ENCODE measurements at places on chromosomes 11 and 22.
A peak's percentile ranks its signal among the peaks of the same experiment; 100 is the strongest.

DNA sequence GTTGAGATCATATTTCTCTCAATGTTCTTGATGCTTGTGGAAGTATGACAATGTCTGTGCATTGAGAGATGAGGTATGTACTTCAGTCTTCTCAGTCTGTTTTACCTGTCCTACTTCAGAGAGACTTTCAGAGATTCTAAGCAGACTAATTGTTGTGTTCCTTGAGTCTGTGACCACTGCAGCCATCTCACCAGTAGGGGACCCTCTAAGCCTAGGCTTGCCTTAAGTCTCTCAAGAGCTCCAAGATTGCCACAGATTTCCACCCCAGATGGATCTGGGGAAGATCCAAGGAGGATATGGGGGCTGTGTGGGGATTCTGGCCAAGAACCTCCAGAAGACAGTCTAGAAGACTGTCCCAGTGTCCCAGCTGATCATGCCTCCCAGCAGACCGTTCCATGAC is 179.9 kb upstream of the PLET1 start:
- peak; percentile 69 for DNase-seq

GRCh38 chr11:73235236-73235786 is 17.2 kb downstream of the P2RY2 start:
- DNase-seq = no peak

GRCh38 chr11:118531597-118532084 is 649 bp downstream of the TMEM25 start:
- no peak for DNase-seq

GRCh38 chr11:123354371-123354975 is 75.6 kb upstream of the GRAMD1B start:
- no peak for DNase-seq

- no peak for DNase-seq
Observed at GRCh38 chr11:82560836-82561235, 172.8 kb downstream of the FAM181B start.

GRCh38 chr11:63535734-63536133 is 874 bp upstream of the PLAAT4 start:
- no peak for DNase-seq

GRCh38 chr11:69159150-69159852 is 3.6 kb downstream of the SMIM38 start:
- no peak for DNase-seq

DNA sequence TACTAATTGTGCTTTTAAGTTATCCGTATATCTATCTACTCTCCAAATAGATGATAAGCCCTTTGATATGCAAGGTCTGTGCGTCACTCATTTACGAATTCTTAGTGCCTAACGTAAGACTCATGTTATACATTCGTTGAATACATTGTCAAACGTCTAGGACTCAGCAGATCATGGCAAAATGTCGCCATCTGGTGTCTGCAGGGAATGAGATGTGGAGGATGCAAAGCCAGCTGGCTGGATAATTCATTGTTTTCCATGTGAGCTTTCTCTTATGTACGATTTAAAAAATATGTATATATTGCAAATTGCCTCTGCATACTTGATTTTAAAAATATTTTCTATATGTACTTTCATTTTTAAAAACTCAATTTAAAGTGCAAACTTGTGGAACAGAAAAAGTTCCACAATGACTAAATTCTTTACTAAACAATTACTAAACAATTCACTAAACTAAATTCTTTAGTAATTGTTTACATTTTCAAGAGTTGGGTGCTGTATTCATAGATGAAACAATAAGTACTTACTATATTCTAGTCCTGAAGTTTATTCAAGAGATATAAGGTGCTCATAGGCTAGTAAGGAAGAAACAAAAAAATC is 33.8 kb downstream of the ZNF202 start:
- peak; percentile 57 for DNase-seq

- no peak for DNase-seq
Observed at GRCh38 chr22:35349704-35350538, 31.0 kb upstream of the HMOX1 start.

DNA sequence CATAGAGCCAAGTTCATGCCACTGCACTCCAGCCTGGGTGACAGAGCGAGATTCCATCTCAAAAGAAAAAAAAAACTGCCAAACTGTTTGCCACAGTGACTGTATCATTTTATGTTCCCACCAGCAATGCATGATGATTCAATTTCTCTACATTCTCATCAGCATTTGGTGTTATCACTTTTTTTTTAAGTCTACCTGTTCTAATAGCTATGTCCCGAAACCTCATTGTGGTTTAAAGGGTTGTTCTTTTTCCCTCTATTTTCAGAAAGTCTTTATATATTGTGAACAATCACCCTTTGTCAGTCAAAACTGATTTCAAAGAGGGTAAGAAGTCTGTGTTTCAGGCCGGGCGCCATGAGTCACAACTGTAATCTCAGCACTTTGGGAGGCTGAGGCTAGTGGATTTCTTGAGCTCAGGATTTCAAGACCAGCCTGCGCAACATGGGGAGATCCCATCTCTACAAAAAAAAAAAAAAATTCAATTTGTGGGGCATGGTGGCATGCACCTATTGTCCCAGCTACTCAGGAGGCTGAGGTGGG is 14.8 kb upstream of the FAM168A start:
- DNase-seq = no peak

GRCh38 chr11:107337917-107338316 is 119.7 kb downstream of the CWF19L2 start:
- DNase-seq = no peak

GRCh38 chr11:12242966-12243365 is 132.6 kb downstream of the MICAL2 start:
- DNase-seq = no peak

GRCh38 chr11:94147433-94147845 is 18.8 kb downstream of the PANX1 start:
- DNase-seq = no peak

GRCh38 chr22:39651053-39651996 is 80.8 kb downstream of the CACNA1I start:
- no peak for DNase-seq

All from NT2/D1 (cell line).